ENCODE measurements at places on chromosomes 16 and 17. TPM values are rescaled to one million over a fixed set of nuclear protein-coding genes. Genes with fewer than 3 reads are reported as not detected.
A peak's percentile ranks its signal among the peaks of the same experiment; 100 is the strongest.

DNA sequence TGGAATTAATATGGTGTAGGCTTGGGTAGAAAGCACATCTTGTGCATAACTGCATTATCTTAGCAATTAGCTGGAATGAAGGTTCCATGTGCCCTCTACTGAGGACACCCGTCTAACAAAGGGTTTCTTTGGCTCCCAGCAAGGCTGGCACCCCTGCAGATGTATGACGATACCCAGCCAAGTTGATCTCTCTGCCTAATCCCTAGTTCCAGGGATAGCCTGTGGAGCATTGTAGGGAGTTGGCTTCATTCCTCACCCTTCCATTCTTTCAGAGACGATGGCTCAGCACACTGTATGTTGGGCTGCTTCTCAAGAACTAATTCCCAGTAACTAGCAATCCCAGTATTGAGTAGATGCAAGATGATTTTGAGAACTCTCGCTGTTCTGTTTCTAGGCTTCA, 182.5 kb downstream of the SNX29 start:
- peak overlapping the region; percentile 93 for H3K27ac ChIP-seq
- H3K27me3 ChIP-seq: peaks cover 3% of the 10 kb centered on the region
- H3K36me3 ChIP-seq: peaks cover 21% of the 10 kb centered on the region

GRCh38 chr17:43905985-43906852, 1.1 kb downstream of the MPP2 start:
- peaks cover 34% of the 10 kb centered on the region for H3K27me3 ChIP-seq
- no peak overlapping the region for H3K27ac ChIP-seq
- DNase-seq: no peak

DNA sequence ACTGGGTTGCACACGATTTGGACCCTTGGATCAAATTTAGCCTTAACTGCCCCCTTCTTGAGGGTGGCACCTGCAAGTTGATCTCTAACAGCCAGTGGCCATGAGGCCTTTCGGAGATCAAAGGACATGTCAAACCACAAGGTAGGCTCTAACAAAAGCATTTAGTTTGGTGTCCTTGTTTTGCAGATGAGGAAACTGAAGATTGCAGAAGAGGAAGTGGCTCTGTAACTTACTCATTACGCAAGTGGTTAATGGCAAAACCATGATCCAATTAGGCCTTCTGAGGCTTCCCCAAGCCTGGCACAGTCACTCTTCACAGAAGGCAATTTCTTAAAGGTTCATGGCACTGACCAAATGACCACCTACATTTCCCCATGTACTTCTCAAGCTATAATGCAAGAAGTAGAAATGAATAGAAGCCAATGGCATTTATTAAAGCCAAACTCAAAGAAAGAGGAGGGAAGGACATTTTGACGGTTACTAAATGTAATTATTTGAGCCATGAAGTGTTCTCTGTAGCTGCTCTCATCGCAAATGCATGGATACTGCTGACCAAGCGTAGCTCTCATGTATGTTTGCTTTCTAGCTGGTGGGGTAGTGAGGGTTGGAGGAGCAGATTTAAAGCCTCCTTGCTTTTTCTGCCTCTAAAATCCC, 32.8 kb upstream of the ABCC12 start:
- no peaks in the 10 kb centered on the region for H3K36me3 ChIP-seq
- H3K27me3 ChIP-seq: peaks cover 30% of the 10 kb centered on the region
- no peak for DNase-seq
- H3K4me3 ChIP-seq: no peak overlapping the region

- H3K27ac ChIP-seq: no peak overlapping the region
- no peak for DNase-seq
- H3K27me3 ChIP-seq: peaks cover 4% of the 10 kb centered on the region
- peaks cover 66% of the 10 kb centered on the region for H3K4me1 ChIP-seq
- no peak overlapping the region for H3K4me3 ChIP-seq
These were observed 8.8 kb upstream of the MPRIP start for GRCh38 chr17:17033466-17033865.

GRCh38 chr17:73932216-73932749, 271.2 kb upstream of the RPL38 start:
- H3K4me1 ChIP-seq: no peaks in the 10 kb centered on the region

- H3K4me1 ChIP-seq: peaks cover 56% of the 10 kb centered on the region
- H3K4me3 ChIP-seq: no peak overlapping the region
- H3K36me3 ChIP-seq: no peaks in the 10 kb centered on the region
These were observed 23.0 kb downstream of the CDH13 start for GRCh38 chr16:82649766-82650165.

- peak overlapping the region; percentile 53 for H3K27ac ChIP-seq
- no peaks in the 10 kb centered on the region for H3K27me3 ChIP-seq
- peaks cover 14% of the 10 kb centered on the region for H3K36me3 ChIP-seq
- DNase-seq: no peak
- peak overlapping the region; percentile 41 for H3K4me3 ChIP-seq
- peaks cover 45% of the 10 kb centered on the region for H3K4me1 ChIP-seq
These were observed 2.6 kb downstream of the CANT1 start for GRCh38 chr17:79006794-79007503.

- no peak overlapping the region for H3K4me3 ChIP-seq
- no peaks in the 10 kb centered on the region for H3K36me3 ChIP-seq
- peaks cover 3% of the 10 kb centered on the region for H3K27me3 ChIP-seq
- H3K4me1 ChIP-seq: peaks cover 17% of the 10 kb centered on the region
- peak overlapping the region; percentile 76 for H3K27ac ChIP-seq
These were observed 65.0 kb upstream of the TBX2 start for GRCh38 chr17:61334673-61335072.

DNA sequence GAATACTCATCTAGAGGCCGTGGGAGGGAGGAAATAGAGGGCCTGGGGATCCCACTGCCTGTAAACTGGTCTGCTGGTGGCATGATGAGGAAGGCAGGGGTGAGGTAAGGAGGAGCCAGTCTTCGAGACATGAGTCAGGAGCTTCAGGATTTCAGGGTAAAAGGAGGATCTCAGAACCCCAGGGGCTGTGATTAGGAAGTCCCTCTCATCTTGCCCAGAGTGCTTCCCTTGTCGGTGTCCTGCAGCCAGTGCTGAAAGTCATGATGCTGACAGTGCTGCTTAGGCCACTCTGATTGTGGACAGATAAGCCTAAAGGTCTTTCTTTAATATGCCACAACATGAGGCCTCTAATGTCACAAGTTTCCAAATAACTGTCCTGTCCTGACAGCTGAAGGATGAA, 29.6 kb downstream of the COG4 start:
- H3K4me1 ChIP-seq: peaks cover 11% of the 10 kb centered on the region
- H3K4me3 ChIP-seq: no peak overlapping the region
- H3K27me3 ChIP-seq: no peaks in the 10 kb centered on the region
- peak; percentile 17 for DNase-seq

GRCh38 chr16:49276646-49277385, 4.8 kb downstream of the CBLN1 start:
- H3K4me1 ChIP-seq: no peaks in the 10 kb centered on the region
- H3K27ac ChIP-seq: no peak overlapping the region
- peaks cover 3% of the 10 kb centered on the region for H3K36me3 ChIP-seq
- no peak for DNase-seq

DNA sequence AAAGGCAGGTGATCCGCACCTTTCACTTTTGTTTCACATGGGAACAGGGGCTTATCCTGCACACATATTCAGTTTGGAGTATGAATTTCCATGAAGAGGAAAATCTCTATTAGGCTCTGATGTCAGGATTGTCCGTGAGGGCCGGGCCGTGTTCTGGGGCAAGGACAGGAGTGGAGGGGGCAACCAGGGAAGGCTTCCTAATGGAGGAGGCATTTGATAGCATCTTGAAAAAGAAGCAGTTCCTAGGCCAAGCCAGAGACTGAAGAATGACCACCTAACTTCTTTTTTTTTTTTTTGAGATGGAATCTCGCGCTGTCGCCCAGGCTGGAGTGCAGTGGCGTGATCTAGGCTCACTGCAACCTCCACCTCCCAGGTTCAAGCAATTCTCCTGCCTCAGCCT, 174.2 kb downstream of the SEC14L1 start:
- no peak overlapping the region for H3K4me3 ChIP-seq
- H3K27me3 ChIP-seq: no peaks in the 10 kb centered on the region
- no peaks in the 10 kb centered on the region for H3K36me3 ChIP-seq
- H3K4me1 ChIP-seq: peaks cover 49% of the 10 kb centered on the region

DNA sequence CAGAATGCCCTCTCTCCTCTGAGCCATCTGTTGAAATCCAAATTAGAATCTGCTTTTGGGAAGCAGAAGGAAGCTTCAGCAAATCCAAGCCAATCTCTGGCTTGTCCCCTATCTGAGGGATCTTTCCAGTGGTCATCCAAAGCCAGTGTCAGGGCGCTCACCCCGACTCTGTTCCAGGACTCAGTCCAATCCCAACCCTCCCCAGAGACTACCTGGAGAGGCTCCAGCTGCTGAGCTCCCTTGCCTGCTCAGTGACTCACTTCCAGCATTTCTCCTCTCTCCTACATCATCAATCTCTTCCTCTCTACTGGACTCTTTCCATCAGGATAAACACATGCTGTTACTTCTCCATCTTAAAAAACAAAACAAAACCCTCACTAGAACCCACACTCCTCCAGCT, 2.4 kb downstream of the MATCAP1 start:
- peaks cover 15% of the 10 kb centered on the region for H3K4me1 ChIP-seq
- no peaks in the 10 kb centered on the region for H3K27me3 ChIP-seq
- H3K27ac ChIP-seq: no peak overlapping the region
- peaks cover 4% of the 10 kb centered on the region for H3K36me3 ChIP-seq
- DNase-seq: peak; percentile 82
- H3K4me3 ChIP-seq: no peak overlapping the region

DNA sequence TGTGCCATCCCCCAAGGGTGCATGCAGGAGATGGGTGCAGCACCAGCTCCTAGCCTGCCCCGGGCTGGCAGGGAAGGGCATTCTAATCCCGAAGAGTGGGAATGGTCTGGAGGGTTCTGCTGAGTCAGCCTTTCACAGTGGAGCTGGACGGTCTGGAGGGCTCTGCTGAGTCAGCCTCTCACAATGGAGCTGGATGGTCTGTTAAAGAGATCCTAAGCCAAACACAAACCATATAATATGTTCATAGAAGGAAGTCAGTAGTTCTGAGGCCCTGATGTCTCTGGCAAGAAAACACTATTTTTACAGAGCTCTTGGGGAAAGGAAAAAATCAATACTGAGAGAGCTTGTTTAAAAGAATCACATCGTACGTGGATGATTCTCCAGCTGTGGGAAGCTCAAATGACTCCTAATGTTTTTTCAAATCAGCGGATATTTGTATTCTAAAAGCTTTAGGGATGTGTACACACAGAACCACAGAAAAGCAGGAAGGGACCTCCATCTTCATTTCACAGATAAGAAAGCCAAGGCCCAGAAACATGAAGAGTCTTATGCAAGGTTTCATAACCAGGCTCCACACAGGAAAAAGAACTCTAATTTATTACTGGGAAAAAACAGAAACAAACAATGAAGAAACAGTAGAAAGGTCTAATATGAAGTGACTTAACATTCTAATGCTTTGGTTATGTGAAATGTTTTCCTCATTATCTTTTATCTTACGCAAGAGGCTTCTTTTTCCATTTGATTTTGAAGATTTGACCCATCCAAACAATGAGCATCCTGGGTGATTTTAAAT, 176.3 kb downstream of the VPS53 start:
- H3K4me3 ChIP-seq: no peak overlapping the region
- no peak overlapping the region for H3K27ac ChIP-seq
- H3K27me3 ChIP-seq: no peaks in the 10 kb centered on the region
- peaks cover 11% of the 10 kb centered on the region for H3K4me1 ChIP-seq

GRCh38 chr17:40552806-40553693, 12.2 kb downstream of the CCR7 start:
- H3K4me1 ChIP-seq: peaks cover 73% of the 10 kb centered on the region
- H3K27ac ChIP-seq: peak overlapping the region; percentile 100
- H3K4me3 ChIP-seq: peak overlapping the region; percentile 88

DNA sequence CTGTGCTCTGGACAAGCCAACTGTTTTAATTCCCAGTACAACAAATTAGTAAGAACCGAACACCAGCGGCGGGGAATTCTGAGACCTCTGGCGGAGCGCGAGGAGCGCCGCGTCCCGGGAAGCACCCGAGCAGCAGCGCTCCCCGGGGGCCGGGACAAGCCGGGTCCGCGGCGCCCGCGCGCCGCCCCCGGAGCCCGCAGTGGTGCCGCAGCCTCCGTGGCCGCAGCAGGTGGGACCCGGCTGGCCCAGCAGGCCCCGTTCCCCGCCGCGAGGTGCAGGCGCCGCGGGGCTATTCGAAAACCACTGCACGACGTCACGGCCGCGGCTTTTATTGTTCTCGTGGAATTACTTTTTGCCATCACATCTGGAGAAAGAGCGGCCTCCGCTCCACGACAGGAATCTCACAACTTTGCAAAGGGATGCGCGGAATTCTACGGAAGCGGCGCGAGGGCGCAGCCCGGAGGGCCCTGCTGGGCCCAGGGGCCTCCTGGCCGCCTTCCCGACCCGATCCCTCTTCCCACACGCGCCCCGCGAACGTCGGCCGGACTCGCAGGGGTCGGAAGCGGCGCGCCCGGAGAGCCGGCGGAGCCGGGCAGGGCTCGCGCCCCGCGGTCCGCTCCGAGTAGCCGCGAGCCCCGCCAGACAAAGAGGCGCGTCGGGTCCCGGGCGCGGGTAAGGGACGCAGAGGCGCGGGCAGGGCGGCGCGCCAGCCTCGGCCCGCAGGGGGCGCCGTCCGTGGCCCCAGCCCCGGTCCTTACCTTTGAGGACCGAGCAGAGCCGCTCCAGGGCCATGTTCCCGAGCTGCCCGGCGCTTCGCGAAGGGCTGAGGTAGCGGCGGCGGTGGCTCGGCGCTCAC, 696 bp downstream of the NETO2 start:
- H3K27me3 ChIP-seq: peaks cover 3% of the 10 kb centered on the region
- H3K36me3 ChIP-seq: no peaks in the 10 kb centered on the region
- peak; percentile 18 for DNase-seq
- H3K4me3 ChIP-seq: peak overlapping the region; percentile 90
- H3K27ac ChIP-seq: peak overlapping the region; percentile 3
- H3K4me1 ChIP-seq: peaks cover 33% of the 10 kb centered on the region

DNA sequence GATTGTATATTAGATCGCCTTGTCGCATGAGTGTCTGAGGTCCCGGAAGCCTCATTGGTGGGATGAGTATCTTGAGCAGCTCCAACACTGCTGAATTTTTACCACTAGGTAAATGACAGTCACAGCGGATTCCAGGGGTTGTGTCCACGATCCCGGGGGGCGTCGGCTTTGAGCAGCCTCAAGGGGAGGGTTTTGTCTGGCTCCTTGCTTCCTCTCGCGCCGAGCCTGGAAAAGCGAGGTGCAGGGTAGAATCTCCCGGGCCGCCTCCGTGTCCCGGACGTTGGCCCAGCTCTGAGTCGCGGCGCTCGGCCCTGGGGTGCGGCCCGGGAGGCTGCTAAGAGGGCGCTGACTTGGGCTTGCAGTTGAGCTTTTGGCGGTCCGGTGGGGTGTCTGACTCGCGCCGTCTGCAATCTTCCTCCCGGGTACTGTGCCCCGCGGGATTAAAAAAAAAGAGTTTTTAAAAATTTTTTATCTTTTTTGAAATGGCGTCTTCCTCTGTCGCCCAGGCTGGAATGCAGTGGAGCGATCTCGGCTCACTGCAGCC, 4.5 kb downstream of the OR1F1 start:
- H3K4me3 ChIP-seq: no peak overlapping the region
- peaks cover 29% of the 10 kb centered on the region for H3K4me1 ChIP-seq
- no peak overlapping the region for H3K27ac ChIP-seq
- no peaks in the 10 kb centered on the region for H3K36me3 ChIP-seq
- H3K27me3 ChIP-seq: peaks cover 21% of the 10 kb centered on the region

- no peaks in the 10 kb centered on the region for H3K4me1 ChIP-seq
- H3K27ac ChIP-seq: no peak overlapping the region
- H3K4me3 ChIP-seq: no peak overlapping the region
- no peaks in the 10 kb centered on the region for H3K36me3 ChIP-seq
These were observed 31.4 kb downstream of the CAPNS2 start for GRCh38 chr16:55597928-55598327.

Gene RAMP2
- total RNA-seq: not detected

Gene NPIPB6
- 1.0 TPM for total RNA-seq

Gene GNAO1
- total RNA-seq: not detected

Gene CCL15
- not detected for total RNA-seq

Gene PRSS33
- total RNA-seq: not detected

Gene LPO
- total RNA-seq: not detected
